IPS-NIHi11 (cell line): ENCODE measurements at places on chromosomes 11 and 22.

DNA sequence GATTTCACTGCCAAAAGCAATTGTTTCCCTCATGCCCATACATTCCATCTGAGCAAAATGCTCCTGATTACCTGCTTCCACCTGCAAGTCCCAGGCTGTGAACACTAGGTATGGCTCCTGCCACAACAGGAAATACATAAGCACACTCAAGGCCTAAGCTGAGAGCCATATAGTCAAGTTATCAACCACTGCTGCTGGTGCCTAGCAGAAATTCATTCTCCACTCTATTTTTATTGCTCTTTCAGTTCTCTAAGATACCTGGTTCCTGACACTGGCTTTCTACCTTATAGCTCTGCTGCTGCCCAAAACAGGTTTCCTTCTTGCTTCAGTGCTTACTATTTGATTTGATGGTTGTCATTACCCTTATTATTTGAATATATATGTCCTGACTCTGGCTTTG lies 31.6 kb downstream of the SLC36A4 start:
- no peak for DNase-seq

DNA sequence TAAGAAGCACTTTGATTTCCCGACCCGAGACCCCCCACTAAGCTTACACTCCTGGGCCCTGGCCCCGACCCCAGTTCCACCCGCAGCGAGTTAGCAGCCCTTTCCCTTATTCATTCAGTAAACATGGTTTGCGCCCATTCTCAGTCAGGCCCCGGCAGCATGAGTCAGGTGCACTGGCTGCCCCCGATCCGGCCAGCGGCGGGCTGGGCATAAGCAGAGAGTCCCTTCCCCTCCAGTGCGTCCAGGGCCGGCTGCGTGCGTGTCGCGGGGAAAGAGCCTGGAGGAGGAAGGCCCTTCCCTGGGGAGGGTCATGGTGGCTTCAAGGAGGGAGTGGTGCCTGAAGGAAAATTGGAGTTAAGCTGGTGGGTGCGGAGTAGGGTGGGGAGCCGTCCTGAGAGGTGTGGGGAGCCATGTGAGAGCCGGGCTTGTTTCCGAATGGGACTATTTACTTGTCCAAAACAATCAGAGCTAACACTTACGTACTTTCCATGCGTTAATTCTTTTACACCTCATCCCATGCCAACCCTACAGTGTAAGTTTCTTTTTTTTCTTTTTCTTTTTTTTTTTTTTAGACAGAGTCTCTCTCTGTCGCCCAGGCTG lies 657 bp downstream of the IGHMBP2 start:
- DNase-seq: peak; percentile 59

- no peak for DNase-seq
Measured at GRCh38 chr22:36830601-36831000, 13.8 kb upstream of the PVALB start.

DNA sequence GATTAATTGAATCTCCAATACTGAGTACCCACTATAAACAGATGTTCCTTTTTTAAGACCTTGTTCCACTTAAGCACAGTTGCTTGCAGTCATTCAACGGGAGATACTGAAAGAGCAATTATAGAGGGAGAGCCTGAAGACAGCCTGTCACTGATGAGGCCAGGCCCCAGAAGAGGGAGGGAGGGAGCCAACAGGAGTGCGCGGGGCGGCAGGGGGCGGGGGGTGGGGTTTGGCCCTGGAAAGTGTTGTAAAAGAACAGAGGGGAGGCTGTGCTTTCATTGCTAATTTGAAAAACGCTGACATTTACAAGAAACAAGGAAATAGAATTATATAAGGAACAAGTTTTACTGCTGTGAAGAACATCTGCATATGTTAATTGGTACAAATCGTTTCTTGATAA lies 53.1 kb downstream of the MAP6 start:
- DNase-seq: no peak

DNA sequence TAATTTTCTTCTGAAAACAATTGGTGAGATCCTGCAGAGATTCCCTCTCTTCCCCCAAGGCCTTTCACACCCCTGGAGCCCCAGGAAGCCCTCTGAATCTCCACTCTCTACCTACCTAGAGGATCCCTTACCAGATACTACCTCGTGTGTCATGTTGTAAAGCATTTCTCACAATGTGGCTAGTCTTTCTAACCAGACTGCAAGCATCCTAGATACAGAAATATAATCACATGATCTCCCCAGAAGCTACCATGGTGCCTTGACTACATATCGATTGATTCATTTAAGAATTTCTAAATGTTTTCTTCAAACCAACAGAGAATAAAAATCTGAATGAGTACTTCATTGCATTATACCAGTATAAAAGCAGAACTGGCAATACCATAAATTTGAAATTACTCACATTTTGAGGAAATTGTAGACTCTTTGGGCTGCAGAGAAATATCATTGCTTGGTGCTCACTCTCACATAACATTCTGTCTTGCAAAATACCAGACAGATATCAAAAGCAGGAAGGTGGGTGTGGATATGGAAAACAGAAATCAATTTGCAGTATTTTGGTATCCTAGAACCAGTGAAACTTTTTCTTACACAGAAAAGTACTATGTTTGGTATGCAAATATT lies 113.5 kb downstream of the MAML2 start:
- DNase-seq: no peak

DNA sequence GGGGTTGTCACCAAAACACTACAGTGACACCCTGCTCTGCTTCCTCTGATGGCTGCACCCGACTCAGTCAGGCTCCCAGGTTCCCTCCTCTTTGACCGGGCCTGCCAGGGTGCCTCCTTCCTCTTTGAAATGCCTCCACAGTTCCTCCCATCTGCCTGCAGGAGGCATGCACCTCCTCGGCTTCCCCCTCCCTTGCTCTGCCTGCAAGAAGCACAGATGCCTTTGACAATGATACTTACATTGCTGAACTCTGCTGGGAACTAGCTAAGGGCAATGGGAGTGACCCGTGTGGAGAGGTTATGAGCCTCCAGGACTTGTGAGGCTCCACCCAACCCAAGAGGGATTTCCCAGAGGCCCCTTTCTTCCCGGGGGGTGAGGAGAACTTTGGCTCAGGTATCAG lies 674.1 kb downstream of the OPCML start:
- peak; percentile 59 for DNase-seq

GRCh38 chr22:32904044-32904443 lies 102.5 kb downstream of the TIMP3 start:
- peak; percentile 58 for DNase-seq

GRCh38 chr11:66279092-66279734 lies 1.2 kb downstream of the CNIH2 start:
- no peak for DNase-seq

DNA sequence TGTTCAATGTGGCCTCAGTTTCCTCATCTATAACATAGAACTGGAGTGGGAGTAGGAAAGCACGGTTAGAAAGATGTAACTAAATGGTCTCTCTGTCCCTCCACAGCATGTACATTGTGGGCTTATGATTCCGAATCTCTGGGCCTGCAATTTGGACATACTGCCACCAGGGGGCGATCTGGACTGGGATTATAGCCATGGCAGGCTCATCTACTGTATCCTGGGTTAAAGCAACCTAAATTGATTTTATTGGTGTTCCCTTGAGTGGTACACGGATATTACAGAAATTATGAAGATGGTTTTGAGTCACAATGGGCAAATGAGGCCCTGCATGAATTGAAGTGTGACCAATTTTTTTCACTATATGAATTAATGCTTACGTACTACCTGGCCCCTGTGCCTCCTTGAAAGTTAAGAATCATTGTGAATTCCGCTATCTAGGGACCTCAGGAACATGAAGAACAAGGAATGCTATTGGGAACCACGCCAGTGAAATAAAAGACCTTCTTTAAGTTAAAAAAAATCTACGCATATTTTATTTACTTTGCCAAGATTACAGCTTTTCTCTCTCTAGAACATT lies 32.9 kb downstream of the TST start:
- peak; percentile 68 for DNase-seq

DNA sequence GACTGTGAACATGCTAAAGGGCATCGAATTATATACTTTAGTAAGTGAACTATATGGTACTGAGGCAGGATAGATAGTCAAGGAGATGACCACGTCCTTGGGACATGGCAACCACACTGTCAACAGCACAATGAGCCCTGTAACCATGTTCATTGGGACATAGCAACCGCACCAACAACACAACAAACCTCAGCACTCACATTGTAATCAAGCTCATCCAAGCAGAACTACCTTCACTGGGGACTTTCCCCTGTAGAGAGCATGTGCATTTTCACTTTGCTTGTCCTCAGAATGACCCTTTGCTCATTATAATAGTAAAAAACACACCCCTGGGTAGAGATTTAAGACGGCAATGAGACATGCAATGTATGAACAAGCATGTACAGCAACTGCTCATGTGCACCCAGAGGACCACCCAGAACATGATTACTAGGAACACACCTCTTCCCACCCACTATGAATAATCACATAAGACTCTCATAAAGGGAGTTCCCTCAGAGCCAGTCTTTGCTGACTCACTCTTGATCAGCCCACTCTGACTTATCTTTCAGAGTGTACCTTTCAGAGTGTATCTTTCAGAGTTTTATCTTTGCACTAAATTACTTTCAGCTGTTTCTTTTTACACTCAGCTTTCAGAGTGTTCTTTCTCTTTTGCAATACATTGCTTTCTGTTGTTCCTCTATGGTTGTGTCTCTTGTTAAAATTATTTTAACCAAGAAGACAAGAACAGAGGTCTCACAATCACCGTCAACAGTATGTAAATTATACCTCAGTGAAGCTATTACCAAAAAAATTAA lies 4.1 kb upstream of the PLAAT2 start:
- DNase-seq: no peak

DNA sequence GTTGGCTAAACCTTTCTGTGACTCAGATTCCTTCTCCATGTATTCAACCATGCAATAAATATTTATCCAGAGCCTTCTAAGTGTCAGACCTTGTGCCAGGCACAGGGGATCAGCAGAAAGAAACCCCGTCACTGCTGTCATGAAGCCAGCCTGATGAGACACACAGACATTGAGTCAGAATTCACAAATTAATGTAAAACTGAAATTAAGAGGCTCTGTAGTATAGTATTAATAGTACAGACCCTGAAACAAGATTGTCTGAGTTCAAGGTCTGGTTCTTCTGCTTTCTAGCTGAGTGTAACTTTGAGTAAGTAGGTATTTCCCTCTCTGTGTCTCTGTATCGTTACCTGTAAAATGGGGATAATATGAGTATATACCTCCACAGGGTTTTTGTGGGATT lies 46.9 kb downstream of the ME3 start:
- DNase-seq: no peak

- DNase-seq: peak; percentile 8
Measured at GRCh38 chr11:18013790-18014507, 1.1 kb upstream of the SERGEF start.

GRCh38 chr11:72741429-72741833 lies 10.8 kb downstream of the ARAP1 start:
- peak; percentile 69 for DNase-seq

DNA sequence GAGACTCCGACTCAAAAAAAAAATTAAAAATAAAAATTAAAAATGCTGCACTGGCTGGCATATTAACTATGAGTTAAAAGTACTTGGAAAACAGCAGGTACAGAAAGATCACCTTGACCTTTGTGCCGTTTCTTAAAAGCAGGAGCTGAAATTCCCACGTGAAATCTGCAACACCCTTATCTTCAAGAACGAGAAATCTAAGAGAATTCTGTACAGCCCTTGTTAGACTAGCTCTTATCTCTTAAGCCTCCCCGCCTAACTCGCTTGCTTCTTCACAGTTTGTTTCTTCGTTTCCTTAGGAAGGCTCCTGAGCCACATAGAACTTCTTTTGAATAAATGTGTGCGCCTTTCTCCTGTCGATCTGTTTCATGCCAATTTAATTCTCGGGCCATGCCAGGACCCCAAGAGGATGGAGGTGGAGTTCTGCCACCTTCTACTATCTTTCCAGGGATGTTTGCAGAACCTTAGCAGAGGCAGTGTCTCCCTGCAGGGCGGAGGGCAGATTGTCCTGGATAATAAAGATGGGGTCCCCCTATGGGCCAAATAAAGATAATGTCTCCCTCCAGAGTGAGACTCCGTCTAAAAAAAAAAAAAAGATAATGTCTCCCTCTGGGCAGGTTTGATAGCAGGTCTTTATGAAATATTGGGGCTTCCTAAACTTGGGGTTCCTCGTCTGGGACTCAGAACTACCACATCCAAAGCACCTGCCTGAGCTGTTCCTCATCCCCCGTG lies 27.4 kb upstream of the SYT8 start:
- peak; percentile 45 for DNase-seq

- no peak for DNase-seq
Measured at GRCh38 chr11:96338910-96339705, 3.9 kb downstream of the MAML2 start.

DNA sequence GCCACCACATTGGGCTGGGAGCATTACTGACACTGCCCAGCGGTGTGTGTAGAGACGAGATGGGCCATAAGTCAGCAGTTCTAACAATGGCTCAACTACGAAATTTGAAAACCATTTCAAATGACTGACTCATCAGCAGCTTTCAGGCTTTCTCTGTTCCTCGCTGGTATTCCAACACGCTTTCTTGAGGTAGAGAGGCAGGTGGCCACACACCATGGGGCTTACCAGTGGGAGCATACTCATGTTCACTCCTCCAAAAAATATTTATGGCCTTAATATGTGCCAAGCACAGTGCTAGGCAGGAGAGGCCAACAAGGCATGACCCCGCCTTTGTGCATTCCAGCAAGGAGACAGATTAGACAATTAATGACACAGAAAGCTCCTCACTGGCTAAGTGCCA lies 20.3 kb downstream of the ARFGAP2 start:
- DNase-seq: no peak

- DNase-seq: peak; percentile 70
Measured at GRCh38 chr11:17548444-17548843, 1.4 kb downstream of the OTOG start.

DNA sequence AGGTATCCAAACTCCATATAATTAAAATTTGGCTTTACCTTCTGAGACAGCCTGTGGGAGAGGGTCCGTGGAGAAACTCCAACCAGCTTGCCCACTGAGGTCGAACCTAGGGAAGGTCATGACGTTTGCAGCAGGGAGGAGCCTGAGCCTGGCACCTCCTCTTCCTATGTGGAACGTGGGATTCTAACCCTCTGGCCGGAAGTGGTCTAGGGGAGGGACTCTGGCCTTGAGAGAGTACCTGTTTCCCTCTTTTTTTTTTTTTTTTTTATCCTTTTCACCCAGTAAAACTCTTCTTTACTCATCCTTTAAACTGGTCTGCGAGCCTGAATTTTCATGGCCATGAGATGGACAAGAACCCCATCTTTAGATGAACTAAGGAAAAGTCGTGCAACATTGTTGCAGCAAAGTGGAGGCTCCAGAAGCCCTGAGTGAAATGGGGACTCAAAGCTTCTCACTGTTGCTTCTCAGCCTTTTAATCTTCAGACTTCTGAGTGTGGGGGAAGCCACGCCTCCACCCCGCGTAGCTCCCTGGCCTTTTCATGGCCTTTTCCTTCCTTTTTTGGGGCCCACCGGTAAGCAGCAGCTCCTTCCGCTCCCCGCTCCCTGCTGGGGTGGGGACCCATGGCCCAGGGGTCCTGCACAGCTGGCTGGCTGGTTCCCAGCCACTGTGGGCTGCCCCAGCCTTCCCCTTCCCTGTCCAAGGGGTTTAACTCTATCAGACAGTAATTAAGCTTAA lies 1359.9 kb downstream of the LRRC4C start:
- peak; percentile 14 for DNase-seq

GRCh38 chr11:111540114-111540936 lies at the start of gene LAYN:
LAYN (plus strand) TSS chr11:111540720; CDS start chr11:111540844, 124 bp downstream.
- DNase-seq: peak; percentile 88
